ENCODE measurements at places on chromosomes 1 and 21. TPM values are rescaled to one million over a fixed set of nuclear protein-coding genes. Genes with fewer than 3 reads are reported as not detected.

DNA sequence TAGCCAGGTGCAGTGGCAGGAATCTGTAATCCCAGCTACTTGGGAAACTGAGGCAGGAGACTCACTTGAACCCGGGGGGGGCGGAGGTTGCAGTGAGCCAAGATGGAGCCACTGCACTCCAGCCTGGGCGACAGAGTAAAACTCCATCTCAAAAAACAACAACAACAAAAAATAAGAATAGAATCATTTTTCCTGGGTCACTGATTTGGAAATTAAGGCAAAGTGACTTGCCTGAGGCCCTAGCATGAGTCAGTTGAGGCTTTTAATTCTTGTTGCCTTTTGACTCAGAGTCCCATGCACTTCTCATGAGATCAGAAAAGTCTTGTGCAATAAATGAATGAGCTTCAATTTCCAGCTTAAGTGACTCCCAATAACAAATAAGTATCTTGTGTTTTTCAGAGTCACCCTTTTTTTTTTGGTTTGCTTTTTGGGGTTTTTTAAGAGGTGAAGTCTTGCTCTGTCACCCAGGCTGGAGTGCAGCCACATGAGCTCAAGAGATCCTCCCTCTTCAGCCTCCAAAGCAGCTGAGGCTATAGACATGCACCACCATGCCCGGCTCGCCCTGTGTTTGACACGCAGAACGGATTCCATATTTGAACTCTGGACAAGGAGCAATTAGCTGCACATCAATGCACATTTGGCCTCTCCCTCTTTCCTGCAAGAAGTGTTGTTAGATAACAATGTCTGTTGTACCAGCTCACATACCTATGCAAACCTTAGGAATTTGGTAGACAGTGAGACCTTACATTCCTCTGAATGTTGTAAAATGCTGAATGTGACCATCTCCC lies 3.4 kb upstream of the PLEKHM2 start:
- H3K36me3 ChIP-seq = no peaks in the 10 kb centered on the region
- H3K27me3 ChIP-seq = no peaks in the 10 kb centered on the region
- no peak overlapping the region for H3K4me3 ChIP-seq
- H3K4me1 ChIP-seq = peaks cover 5% of the 10 kb centered on the region

DNA sequence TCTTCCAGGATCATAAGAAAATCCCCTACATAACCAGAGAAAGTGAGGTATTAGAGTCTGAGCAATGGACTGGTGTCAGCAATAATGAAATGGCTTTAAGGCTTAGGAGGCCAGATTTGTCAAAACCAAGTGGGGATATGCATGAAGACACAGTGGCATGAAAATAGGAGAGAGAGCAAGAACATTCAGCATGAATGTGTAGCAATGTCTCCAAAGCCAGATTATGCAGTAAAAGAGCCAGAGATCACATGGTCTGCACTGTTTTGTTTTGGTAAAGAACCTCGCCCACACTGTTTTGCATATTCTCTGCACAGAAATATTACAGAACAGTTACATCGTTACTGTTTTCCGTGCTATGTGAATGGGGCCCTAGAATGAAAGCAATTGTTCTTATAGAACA lies 589.4 kb downstream of the PLPP3 start:
- no peaks in the 10 kb centered on the region for H3K36me3 ChIP-seq
- no peaks in the 10 kb centered on the region for H3K27me3 ChIP-seq
- DNase-seq = no peak
- no peak overlapping the region for H3K27ac ChIP-seq

DNA sequence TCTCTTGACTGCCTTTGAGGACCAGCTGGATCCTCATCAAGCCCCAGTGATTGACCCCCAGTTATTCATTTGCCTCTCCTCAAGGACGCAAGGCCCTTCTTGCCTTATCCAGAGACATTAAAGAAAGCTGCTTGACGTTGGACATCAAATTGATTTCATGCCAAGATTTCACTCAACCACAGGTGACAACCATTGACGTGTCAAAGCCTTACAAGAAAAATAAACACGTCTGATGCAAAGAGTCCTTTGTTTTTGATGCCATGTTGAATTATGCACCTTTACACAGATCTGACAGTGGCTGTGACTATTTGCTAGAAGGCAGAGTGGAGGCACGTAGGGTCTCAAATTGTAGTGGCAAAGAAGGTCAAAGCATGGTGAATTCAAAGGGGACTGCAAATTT lies 666.2 kb upstream of the CAMK1G start:
- no peak for DNase-seq
- no peaks in the 10 kb centered on the region for H3K36me3 ChIP-seq

The KRTAP12-2 gene
- not detected for total RNA-seq

The SLC35A3 gene
- 24.3 TPM for total RNA-seq
